IMR-90 (cell line): ENCODE measurements at places on chromosomes 7 and 10.

DNA sequence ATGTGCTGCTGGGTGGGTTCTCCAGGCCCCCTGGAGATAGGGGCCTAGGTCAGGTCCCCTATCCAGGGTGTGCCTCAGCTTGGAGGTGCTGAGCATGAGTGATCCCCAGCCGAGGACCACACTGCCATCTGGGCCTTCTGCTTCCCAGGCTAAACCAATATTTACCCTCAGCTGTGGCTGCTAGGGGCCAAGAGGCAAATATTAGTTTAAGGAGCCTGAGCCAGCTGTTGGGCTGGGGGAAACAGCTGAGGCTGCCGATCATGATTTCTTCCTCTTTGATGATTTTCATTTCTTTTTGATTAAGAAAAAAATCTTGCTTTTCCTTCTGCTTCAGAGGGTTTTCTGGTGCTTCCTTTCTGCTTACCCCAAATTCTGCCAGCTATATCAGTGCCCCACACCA is 83.4 kb downstream of the NEURL1 start:
- DNase-seq, result no peak

- DNase-seq, result no peak
These were observed 391.4 kb upstream of the ETV1 start for GRCh38 chr7:14380881-14381280.

DNA sequence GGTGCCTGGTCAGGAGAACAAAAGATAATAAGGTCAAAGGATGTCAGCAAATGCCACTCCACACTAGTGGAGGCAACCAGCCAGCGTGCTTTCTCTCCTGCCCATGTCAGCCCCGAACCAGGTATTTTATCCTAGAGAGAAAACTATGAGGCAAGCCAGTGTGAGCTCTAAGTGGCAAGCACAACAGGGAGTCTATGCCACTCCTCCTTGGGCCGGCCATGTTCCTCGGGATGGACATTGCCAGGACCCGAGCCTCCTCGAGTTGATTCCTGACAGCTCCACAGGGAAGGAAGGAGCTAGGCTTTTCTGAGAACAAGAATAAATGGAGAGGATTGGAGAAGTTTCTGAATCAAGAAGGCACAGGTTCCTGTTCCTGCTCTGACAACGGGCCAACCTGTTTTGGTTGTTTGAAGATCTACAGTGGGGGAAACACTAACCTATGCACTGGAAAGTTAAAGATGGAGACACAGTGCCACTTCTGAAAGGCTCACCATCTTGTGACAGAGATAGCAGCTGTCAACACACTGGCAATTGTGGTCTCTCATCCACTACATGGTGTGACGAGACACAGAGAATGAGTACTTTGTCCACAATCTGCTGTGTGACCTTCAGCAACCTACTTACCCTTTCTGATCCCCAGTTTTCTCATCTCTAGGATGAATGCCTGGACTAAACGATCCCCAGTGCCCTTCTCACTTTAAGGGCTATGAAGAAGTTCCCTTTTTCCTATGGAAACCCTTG is 28.8 kb downstream of the ABLIM1 start:
- no peak for DNase-seq

DNA sequence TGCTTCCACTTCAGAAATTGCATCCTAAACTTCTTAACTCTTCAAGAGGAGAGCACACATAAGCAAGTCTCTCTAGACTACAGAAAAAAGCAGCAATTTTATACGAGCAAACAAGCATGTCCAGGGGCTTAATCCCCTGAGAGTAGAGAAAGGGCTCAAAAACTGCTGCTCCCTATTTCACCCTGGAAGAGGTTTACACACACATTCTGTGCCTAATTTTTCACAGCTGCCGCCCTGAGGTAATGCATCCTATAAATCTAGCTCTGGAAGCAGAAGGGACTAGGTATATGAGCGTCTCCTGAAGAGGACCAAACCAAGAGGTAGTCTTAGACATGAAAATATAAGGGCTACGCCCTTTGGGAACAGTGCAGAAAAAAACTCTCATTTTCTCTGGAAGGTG is 73.1 kb downstream of the CRPPA start:
- no peak for DNase-seq

- no peak for DNase-seq
These were observed 19.1 kb upstream of the PCGF5 start for GRCh38 chr10:91201213-91201996.
